ENCODE measurements at places on chromosomes 12 and 14. TPM values are rescaled to one million over a fixed set of nuclear protein-coding genes. Genes with fewer than 3 reads are reported as not detected.
A peak's percentile ranks its signal among the peaks of the same experiment; 100 is the strongest.

DNA sequence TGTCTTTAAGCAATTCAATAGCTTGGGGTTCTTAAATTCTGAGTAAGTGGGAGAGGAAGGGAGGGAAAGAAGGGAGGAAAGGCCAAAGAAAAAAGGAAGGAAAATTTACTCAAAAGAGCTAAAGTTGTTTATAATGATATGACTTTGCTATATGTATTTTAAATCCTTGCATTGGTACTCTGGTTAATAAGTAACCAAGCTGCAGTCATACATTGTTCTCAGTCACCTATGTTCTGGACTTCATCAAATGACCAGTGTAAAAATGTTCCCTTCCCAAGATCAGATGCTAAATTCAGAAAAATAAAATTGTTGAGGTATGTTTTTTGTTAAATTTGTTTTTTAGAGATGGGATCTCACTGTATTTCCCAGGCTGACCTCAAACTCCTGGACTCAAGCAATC lies 259.9 kb upstream of the CPNE8 start:
- DNase-seq, result no peak

- no peak for DNase-seq
These were observed 354.2 kb upstream of the ATP2B1 start for GRCh38 chr12:90062799-90063198.

DNA sequence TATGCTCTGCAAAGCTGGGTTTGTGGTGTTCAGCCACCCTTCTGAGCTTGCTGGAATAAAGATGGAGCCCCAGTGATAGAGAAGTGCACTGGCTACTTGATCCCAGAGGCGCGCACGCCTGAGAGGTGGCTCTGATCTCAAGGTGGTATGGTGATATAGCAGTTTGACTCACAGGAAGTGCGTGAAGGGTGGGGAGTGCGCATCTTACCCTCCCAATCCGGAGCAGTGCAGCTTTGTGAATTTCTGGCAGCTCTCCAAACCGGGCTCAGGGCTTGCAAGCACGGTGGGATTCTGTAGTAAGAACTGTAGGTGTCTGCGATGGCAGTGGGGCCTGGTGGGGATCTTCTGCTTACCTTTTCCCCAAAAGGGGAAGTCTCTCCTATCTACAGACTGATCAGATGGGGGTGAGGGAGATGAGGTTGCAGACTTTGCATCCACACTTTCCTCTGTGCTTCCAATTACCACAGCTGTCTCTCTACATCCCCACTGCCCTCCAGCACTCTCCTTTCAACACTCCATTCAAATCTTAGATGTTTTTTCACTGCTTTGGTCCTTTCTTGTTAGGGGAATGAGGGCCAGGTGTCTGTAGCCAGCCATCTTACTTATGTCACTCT lies 197.4 kb upstream of the SLC38A2 start:
- DNase-seq, result no peak

- DNase-seq, result no peak
These were observed 7.6 kb downstream of the TMEM121 start for GRCh38 chr14:105533811-105534498.

Gene TRPV4
- total RNA-seq, result 7.0 TPM

- DNase-seq, result peak; percentile 88
These were observed 2.1 kb upstream of the INHBE start for GRCh38 chr12:57452937-57453509.

GRCh38 chr12:80625051-80625450 lies 82.4 kb upstream of the MYF6 start:
- DNase-seq, result no peak

Gene SERPINA10
- total RNA-seq, result not detected

- DNase-seq, result no peak
These were observed 1927.9 kb upstream of the SEL1L start for GRCh38 chr14:83461521-83461920.

- DNase-seq, result peak; percentile 96
These were observed 8.6 kb downstream of the PPP1R1A start for GRCh38 chr12:54579696-54580333.

DNA sequence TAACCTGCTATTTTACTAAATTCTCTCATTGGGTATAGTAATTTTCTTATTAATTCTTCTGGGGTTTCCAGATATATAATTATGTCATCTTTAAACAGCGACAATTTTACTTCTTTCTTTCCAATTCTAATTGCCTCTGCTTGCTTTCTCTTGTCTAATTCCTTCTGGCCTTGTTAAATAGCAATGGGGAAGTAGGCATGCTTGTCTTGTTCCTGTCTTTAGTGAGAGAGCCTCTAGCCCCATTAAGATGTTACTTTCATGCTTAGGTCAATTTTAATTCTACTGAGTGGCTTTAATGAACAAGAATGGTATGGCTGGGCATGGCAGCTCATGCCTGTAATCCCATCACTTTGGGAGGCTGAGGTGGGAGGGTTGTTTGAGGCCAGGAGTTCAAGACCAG lies 31.7 kb downstream of the LRTM2 start:
- DNase-seq, result no peak

Gene MEG3
- total RNA-seq, result not detected

DNA sequence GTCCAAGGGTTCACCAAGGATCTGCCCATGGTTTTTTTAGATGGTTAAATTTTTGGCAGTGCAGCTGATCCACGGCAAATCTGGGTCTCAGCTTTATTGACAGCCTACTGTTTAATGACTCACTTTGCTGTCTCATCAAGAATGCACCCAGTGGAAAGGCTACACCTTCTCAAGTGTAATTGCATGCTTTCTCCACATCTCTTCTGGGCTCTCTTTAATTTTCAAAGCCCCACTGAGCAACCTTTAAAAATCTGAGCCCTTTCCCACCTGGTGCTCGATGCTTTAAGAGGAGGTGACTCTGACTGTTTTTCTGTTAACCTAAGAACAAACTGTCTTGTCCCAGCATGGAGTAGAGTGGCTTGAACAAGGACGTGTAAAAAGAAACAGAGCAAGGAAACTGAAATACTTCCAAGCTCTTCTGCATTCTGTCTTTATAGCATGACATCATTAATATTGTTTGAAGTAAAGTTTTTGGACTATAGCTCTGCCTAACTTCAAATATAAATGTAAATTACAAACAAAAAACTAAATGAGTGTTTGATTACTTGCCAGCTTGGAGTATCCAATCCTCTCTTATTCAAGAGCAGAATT lies 214.2 kb upstream of the KRR1 start:
- no peak for DNase-seq

- DNase-seq, result no peak
These were observed 31.4 kb downstream of the FGD6 start for GRCh38 chr12:95185854-95186253.

Gene IRAK3
- total RNA-seq, result 4.9 TPM

Gene RHEBL1
- total RNA-seq, result 3.2 TPM

Gene GALNT16
- 2.8 TPM for total RNA-seq

Gene IL22
- total RNA-seq, result not detected

DNA sequence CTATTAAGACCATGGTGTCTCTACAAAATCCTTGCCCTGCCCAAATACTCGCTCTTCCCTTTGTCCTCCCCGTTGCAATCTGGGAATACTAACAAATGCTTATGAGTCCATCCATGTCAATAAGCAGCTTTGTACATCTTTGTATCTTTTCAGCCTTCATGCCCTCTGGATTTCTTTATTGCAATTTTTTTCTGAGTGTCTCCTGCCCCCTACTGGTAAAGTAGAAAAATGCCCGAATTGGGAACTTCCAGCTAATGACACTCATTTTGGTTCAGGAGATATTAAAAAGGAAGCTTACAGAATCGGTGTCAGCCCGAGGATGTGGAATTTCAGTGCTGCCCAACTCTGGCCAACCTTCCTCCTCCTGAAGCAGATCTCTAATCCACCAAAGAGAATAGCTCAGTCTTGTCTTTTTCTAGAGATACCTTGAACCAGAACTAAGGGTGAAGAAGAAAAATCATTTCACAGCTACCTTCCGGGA lies 46.0 kb downstream of the SH2B3 start:
- no peak for DNase-seq

Gene OAS2
- total RNA-seq, result 0.41 TPM

DNA sequence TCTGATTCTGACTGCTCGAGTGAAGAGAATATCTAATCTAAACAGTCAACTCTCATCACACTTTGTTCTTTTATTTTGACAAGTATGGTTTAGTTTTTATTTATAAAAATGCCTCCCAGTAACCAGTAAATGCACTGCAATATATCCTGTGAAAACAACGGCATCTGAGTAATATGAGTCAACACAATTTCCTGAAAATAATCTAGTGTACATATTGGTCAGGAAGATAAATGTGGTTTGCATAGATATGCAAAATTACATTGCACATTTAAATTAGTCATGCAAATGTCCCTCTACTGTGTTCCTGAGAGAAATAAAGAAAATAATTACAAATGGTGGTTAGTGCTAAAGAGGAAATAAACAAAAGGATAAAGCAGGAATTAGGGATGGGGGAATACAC lies 1190.7 kb upstream of the SEL1L start:
- no peak for DNase-seq

GRCh38 chr12:79373896-79374499 lies 316.8 kb downstream of the PAWR start:
- DNase-seq, result peak; percentile 77

- no peak for DNase-seq
These were observed 126.4 kb downstream of the DUSP6 start for GRCh38 chr12:89225808-89226411.

Gene PKP2
- total RNA-seq, result 9.0 TPM

Gene CLEC1A
- total RNA-seq, result 29.3 TPM

DNA sequence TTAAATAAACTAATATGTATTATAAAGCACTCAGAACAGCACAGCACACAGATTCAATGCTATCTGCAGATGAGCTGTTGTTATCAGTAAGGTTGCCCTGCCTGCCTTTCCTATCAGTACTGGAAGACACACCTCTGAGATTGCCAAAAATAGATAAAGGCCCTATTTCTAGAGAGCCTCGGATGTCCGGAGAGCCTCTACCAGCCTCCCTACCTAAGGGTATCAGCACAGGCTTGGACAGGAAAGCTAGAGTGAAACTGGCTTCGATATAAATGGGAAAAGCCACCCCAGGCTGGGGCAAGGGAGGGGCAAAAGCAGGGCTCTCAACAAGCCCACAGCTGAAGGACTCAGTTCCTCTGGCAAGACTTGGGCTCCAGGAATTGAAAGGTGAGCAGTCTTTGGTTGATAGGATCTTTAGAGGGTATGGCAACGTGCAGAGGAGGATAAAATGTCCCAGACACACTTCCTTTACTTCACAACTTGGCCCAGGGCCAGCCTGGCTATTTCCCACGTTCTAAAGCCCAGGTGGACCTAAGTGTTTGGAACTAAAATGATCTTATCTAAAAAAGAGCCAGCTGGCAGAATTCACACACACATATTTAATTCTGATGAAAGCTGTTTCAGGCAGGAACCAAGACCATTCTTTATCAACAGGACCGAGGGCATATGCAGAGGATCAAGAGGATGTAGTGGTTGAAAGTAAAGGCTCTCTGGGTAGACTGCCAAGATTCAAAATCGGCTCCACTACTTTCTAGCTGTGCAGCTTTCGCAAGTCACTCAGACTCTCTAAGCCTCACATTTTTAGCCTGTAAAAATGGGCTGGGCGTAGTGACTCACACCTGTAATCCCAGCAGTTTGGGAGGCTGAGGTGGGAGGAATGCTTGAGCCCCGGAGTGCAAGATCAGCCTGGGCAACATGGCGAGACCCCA lies 37.8 kb upstream of the ITPR2 start:
- no peak for DNase-seq

- DNase-seq, result no peak
These were observed 41.9 kb downstream of the SPTLC2 start for GRCh38 chr14:77574446-77575115.

All from endothelial cell (in vitro differentiated cells).